AG08396 (cell line): ENCODE measurements at places on chromosomes 7 and 10.

DNA sequence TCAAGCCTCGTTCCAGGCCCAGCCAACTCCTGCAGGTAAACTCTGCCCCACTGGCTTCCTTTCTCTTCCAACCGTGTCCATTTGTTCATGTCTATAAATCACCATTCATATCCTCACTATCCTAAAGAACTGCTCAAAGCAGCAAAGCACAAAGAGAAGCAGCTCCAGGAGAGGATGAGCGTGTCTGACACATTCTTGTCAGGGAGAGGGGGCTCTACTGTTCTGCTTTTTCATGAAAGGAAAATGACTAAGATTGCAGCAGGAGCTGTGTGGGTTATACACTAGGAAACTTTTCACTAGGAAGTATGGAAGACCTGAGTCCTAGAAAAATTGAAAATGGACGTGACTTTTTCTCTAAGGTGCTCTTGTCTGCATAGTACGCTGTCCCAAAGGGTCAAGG is 16.7 kb downstream of the AGFG2 start:
- no peak for DNase-seq

GRCh38 chr7:102914585-102914984 is 1.8 kb downstream of the LRRC17 start:
- no peak for DNase-seq

GRCh38 chr7:41730161-41730560 is 27.3 kb upstream of the INHBA start:
- DNase-seq, result no peak

DNA sequence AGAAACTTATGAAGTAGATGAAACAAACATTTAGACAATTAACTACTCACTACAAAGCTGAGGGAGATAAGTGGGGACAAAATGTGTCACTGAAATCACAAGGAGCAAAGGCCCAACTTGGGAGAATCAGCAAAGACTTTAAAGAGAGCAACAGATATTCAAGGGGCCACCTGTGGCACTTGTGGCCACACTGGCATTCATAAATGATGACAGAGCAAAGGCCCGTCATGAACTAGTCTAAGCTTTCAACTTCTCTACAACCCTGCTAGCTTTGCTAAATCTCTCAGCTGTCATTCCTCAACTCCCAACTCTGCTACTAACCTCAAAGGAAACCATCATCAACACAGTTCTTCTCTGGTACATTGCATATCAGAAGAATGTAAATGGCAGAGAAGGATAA is 178.4 kb downstream of the CPEB3 start:
- DNase-seq, result no peak

DNA sequence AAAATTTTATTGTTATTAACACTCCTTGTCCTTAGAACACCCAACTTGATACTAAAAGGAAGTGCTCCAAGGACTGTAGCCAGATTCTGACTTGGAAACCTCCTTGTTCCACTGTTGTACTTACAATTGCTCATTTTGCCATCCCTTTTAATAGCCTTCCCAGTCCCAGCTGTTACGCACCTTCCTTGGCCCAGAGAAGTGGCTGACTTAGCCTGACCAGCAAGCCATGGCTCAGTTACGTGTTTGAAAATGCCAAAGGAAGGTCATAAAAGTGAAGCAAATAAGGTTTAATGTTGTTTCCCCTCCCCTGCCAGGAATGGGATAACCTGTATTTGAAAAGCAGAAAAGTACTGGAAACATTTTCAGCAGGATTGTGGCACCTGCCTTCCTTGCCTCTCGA is 3.7 kb upstream of the ANKRD1 start:
- DNase-seq, result no peak

DNA sequence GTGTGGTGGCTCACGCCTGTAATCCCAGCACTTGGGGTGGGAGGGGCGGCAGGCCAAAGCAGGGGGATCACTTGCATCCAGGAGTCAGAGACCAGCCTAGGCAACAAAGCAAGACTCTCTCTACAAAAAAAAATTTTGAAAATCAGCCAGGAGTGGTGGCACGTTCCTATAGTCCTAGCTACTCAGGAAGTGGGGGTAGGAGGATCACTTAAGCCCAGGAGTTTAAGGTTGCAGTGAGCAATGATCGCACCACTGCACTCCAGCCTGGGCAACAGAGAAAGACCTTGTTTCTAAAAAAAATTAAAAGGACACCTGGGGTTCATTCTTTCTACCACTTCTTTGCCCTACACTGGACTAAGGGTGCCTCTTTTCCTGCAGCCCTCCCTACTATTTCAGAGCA is 15.1 kb downstream of the WAPL start:
- no peak for DNase-seq
